ENCODE measurements at places on chromosomes 4 and X. TPM values are rescaled to one million over a fixed set of nuclear protein-coding genes. Genes with fewer than 3 reads are reported as not detected.

DNA sequence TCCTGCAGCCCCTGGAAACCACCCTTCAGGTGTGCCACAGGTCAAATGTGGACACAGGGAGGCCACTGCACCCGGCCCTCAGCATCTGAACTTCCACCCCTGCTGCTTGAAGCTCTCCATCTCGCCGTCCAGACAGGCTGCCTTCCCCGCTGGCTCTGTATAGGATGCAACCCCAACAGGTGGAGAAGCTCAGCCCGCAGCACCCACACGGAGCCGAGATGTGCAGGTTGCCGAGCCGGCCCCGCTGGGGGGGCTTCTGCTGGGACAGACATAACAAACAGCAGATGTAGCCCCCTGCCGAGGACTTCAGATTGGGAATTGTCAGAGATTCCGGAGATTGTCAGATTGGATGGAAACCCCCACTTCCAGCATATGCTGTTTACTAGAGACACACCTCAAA lies 20.5 kb downstream of the TMEM187 start:
- DNase-seq, result no peak

Gene PPEF1
- 0.78 TPM for total RNA-seq

- DNase-seq, result no peak
Observed at GRCh38 chr4:6452897-6453687, 19.3 kb downstream of the PPP2R2C start.

- DNase-seq, result no peak
Observed at GRCh38 chr4:1627417-1628313, 56.4 kb downstream of the FAM53A start.

DNA sequence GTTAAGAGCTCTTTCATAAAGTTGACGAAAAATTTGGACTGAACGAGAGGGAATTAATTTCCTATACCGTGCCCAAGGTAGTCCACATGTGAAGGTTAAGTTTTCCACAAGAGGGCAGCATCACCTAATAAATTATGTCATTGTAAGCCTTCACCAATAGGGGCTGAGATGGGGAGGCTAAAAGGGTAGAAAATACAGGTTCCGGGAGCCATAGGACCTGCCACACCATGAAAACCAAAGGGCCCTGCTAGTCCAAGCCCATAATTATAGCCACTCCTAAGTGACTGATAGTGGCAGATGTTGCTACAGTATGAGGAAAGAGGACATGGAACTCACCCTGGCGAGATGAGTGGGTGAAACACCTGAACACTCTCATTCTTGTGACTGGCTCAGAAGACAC lies 122.2 kb downstream of the SHROOM4 start:
- DNase-seq, result peak; percentile 13
